Bladder microvascular endothelial cell (primary cell): ENCODE measurements at places on chromosomes 2 and 18. TPM values are rescaled to one million over a fixed set of nuclear protein-coding genes. Genes with fewer than 3 reads are reported as not detected.

FTCDNL1 gene
- total RNA-seq: 0.16 and 1.0 TPM in 2 replicates

RGPD3 gene
- under 0.01 and 0.19 TPM in 2 replicates for total RNA-seq

HOXD12 gene
- total RNA-seq: not detected in 2 replicates

FARSB gene
- total RNA-seq: 5.7 and 9.9 TPM in 2 replicates

HOXD9 gene
- total RNA-seq: 6.8 and 10.7 TPM in 2 replicates
